NCI-H524 treated with DMSO at 0.1 percent for 48 hours (cell line): ENCODE measurements at places on chromosomes 6 and 20.
A peak's percentile ranks its signal among the peaks of the same experiment; 100 is the strongest.

DNA sequence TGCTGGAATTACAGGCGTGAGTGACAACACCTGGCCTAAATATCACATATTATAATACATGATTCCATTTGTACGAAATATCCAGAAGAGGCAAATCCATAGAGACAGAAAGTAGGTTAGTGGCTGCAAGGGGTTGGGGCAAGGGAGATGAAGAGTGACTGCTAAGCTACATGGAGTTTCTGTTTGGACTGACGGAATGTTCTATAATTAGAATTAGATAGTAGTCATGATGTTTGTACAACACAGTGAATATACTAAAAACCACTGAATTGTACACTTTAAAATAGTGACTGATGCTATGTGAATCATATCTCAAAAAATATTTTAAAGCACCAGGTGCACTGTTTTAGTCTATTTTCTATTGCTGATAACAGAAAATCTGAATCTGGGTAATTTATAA lies 3.7 kb upstream of the HEBP2 start:
- no peak for DNase-seq

GRCh38 chr6:38271081-38271480 lies 368.6 kb downstream of the BTBD9 start:
- DNase-seq, result no peak

GRCh38 chr20:8315639-8316573 lies 183.8 kb downstream of the PLCB1 start:
- DNase-seq, result no peak

DNA sequence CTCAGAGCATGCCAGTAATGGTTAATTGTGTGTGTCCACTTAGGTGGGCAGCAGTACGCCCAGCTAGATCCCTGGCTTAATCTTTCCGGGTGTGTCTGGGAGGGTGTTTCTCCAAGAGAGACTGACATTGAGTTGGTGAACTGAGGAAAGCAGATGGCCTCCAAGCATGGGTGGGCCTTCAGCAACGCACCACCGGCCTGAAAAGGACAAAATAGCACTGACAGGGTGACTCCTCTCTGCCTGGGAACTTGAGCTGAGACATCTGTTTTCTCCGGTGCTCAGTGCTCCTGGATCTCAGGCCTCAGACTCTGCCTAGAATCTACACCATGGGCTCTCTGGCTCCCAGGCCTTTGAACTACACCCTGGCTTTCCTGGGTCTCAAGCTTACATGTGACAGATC lies 43.2 kb downstream of the C6orf118 start:
- DNase-seq, result no peak

GRCh38 chr20:63054103-63054474 lies 47.3 kb upstream of the BHLHE23 start:
- DNase-seq, result no peak

DNA sequence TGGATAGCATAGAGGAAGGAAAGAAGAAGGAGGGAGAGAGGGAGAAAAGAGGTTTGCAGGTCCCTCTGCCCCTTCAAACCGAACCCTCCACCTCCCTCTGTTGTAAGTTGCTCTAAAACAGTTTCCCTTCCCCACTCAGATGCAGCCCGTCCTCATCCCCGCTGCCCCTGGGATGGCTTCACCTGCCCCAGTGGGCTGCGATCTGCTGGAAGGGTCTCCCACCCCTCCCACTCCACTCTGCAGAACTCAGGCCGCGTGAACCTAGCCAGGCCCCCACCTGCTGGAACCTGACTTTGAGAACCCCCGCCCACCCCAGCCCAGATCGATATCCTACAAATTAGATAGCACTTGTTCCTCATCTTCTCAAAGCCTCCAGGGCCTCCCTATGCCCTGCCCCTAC lies 190.8 kb downstream of the DLL1 start:
- no peak for DNase-seq

GRCh38 chr20:19408971-19409370 lies 196.5 kb downstream of the SLC24A3 start:
- no peak for DNase-seq

DNA sequence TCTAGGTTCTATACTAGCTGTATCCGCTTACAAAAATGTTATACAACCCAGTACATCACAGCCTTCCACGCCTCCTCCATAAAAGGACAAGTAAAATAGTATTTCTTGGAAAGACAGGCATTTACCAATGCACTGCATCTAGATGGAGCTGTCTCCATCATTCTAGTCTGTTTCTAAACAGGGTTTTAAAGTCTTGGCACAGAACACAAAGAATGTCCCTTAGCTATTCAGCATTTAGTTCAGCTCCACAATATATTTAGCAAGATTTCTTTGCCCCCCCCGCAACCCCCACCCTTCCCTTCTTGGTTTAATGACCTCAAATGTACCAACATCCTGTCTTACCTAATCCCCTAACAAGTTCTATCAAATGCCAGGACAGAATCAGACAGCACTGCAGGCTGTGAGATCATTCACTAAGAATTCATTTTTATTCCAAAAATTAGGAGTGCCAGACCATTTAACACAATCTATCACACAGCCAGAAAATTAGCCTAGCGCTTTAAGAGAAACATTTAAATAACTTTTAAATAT lies 198.6 kb downstream of the BACH2 start:
- no peak for DNase-seq

DNA sequence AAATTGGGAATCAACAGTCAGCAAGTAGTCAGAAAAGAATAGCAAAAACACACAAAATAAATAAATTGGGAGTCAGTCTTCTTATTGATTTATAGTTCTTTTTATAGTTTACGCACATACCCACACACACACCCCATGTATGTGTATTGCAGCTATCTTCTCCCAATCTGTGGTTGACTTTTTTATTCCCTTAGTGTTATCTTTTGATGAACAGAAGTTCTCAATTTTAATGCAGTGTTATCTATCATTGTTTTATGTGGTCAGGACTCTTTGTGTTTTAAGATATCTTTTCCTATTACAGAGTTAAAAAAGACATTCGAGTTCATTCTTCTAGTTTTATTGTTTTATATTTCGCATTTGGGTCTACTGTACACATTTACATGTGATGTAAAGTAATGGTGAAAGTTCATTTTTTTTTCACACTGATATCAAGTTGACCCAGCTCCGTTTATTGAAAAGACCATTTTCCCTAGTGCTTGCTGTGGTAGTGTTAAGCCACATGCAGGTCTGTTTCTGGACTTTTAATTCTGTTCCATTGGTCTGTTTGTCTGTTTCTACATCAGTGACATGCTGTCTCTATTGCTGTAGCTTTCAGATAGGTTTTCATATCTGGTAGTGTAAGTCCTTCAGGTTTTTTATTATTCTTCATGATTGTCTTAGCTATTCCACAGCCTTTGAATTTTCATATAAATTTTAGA lies 78.4 kb downstream of the ZFAND3 start:
- no peak for DNase-seq

- DNase-seq, result peak; percentile 5
Measured at GRCh38 chr6:107179004-107179403, 63.7 kb upstream of the BEND3 start.

- no peak for DNase-seq
Measured at GRCh38 chr20:35207950-35208611, 18.4 kb upstream of the MMP24 start.

GRCh38 chr6:127199470-127199869 lies 67.2 kb upstream of the RNF146 start:
- no peak for DNase-seq

DNA sequence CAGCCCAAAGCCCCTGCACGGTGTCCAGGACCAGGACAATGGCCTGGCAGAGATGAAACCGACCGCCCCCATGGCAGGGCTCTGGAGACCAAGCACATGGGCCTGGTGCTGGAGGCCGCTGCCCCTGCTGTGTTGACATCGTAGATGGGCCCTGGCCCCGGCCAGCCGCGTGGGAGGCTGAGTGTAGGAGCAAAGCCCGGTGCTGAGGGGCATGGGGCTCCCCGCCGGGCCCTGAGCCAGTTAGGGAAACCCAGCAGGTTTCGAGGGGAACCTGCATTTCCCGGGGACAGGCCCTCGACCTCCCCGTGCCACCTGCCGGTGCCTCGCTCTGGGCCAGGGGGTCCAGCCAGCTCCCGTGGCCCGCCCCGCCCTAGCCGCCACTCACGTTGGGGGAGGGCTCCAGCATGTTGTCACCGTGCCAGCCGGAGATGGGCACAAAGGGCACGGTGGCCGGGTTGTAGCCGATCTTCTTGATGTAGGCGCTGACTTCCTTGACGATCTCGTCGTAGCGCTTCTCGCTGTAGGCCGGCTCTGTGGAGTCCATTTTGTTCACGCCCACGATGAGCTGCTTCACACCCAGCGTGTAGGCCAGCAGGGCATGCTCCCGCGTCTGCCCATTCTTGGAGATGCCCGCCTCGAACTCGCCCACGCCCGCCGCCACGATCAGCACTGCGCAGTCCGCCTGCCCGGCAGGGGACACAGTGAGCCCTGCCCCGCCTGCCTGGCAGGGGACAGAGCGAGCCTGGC lies 4.3 kb downstream of the EEF1A2 start:
- DNase-seq, result no peak

- no peak for DNase-seq
Measured at GRCh38 chr6:42250274-42250931, 32.7 kb upstream of the MRPS10 start.

DNA sequence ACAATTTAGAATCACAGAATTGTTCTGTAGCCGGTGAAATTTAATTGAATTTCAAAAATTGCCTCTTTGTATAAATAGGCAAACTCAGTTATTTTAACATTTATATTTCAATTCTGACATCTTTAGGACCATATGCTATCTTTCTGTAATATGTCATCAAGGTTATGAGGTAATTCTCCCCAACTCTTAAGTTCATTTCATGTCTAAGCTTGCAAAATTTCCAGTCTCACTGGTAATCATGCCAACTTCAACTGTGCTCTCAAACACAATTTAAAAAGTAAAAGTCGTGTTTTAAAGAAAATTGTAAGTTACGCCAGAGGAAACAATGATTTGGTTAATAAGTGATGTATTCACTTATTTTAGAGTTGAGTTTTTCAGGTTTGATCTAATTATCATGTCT lies 1.4 kb downstream of the NCOA7 start:
- DNase-seq, result no peak

DNA sequence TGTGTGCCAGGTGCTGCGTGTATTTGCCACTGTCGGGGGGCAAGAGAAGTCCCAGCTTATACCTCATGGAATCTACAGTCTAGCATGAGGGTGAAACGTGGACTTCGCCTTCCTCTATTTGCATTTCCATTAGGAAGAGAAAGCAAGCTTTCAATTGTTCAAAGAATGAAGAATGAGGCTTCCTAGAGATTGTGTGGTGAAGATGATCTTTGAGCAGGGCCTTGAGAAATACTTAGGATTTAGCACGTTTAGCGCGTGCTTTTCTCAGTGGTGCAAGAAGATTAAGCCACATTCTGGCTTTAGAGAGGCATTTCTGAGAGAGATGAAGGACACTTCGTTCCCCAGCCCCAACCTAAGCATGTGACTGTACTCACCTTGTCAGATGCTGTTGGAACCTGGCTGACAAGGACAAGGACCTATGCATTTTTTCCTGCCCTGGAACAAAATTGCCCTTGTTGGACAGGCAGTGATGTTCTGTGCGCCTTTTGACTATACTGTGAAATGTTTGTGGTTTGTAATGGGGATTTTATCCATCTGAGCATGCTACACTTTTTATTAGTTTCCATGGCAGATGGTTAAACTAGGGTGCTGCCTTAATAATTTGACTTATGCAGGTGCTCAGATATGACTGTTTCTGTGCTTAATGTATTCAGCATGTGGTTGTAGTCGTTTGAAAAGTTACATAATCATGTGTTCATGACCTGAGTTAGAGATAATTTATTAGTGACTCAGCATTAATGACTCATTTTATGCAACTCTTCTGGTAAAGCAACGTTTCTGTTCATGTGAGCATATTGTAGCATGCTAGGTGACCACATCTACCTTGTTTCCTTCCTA lies 10.7 kb downstream of the TULP4 start:
- no peak for DNase-seq

GRCh38 chr6:4323322-4323721 lies 187.9 kb upstream of the ECI2 start:
- no peak for DNase-seq

GRCh38 chr20:22823119-22823518 lies 212.0 kb upstream of the SSTR4 start:
- DNase-seq, result no peak

GRCh38 chr6:124873066-124873410 lies 89.2 kb upstream of the RNF217 start:
- DNase-seq, result no peak

DNA sequence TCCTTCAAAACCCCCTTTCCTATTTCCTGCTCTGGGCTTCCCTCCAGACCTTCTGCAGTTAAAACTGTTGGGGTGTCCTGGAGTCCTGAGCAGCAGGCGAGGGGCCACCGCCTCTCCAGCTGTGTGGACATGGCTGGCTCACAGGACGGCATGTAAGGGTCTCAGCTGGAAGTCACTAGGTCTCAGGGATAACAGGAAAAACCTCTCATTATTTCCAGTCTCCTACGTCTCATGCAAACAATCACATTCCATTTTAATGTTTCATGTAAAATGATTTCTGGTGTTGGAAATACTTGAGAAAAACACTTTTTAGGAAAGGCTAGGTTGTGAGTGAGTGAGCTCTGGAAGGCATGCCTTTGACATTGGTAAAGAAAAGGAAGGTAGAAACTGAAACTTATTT lies 158.7 kb downstream of the SCML4 start:
- no peak for DNase-seq

DNA sequence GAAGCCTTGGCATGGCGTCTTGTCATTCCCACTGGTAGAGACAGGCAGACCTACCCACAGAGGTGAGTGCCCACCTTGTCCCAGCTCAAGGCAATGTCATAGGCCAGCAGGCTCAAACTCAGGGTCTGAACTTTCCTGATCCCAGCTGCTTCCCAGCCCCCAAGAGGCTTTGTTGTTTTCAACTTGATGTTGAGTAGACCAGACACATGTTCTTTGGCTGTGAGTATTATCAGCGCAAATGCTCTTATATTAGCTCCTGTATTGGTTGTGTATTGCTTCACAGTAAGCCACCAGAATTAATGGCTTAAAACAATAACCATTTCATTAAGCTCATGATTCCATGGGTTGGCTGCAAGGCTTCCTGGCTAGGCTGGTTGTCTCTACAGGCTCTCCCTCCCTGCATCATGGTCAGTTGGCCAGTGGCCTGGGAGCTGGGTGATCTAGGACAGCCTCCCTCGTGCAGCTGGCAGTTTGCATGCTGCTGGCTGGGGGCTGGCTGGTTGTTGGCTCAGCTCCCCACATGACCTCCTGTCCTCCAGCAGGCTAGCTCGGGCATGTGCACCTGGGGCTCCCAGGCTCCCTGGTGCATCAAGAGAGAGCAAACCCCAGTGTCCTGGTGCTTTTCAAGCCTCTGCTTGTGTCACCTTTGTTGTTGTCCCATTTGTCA lies 21.6 kb downstream of the TOX2 start:
- no peak for DNase-seq

GRCh38 chr6:166366921-166367320 lies 15.8 kb downstream of the MPC1 start:
- no peak for DNase-seq

DNA sequence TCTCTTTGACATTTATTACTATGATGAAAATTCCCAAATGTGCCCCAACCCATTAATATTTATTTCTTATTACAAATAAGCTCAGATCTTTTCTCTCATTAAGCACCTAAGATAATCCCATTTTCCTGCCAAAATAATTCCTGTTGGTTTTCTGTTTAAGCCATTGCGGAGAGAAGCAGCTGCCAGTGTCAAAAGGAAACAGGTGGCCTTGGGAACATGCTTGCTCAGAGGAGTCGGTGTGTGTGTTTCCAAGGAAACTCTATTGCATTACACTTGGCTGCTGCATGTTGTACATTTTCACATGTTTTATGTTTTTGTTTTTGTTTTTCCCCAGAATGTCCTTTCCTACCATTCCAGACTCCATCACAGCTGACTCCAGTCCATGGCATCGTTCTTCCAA lies 56.4 kb downstream of the CD24 start:
- DNase-seq, result peak; percentile 75

GRCh38 chr6:29872791-29873190 lies 45.2 kb downstream of the HLA-G start:
- DNase-seq, result peak; percentile 19

GRCh38 chr6:164379795-164380194 lies 929.6 kb downstream of the C6orf118 start:
- no peak for DNase-seq
